ENCODE measurements at places on chromosomes 6 and 20. TPM values are rescaled to one million over a fixed set of nuclear protein-coding genes. Genes with fewer than 3 reads are reported as not detected.

RHAG gene
- polyA plus RNA-seq, result 0.06 TPM

SMLR1 gene
- polyA plus RNA-seq, result not detected

WFDC5 gene
- not detected for polyA plus RNA-seq

MMP24 gene
- 0.21 TPM for polyA plus RNA-seq

BPIFA3 gene
- not detected for polyA plus RNA-seq

TINAG gene
- not detected for polyA plus RNA-seq

LY6G6D gene
- polyA plus RNA-seq, result not detected

EIF6 gene
- polyA plus RNA-seq, result 187 TPM

RAD21L1 gene
- polyA plus RNA-seq, result 0.16 TPM

HLA-DRB5 gene
- polyA plus RNA-seq, result not detected

CDS2 gene
- polyA plus RNA-seq, result 59.7 TPM

VIP gene
- not detected for polyA plus RNA-seq

PLEKHG1 gene
- polyA plus RNA-seq, result 1.7 TPM

TRAPPC3L gene
- 0.05 TPM for polyA plus RNA-seq

EPB41L2 gene
- polyA plus RNA-seq, result 146 TPM

IER3 gene
- polyA plus RNA-seq, result 102 TPM

L3MBTL3 gene
- 6.7 TPM for polyA plus RNA-seq

Measured in fibroblast of lung (primary cell).